ENCODE measurements at places on chromosomes 11 and 22.

DNA sequence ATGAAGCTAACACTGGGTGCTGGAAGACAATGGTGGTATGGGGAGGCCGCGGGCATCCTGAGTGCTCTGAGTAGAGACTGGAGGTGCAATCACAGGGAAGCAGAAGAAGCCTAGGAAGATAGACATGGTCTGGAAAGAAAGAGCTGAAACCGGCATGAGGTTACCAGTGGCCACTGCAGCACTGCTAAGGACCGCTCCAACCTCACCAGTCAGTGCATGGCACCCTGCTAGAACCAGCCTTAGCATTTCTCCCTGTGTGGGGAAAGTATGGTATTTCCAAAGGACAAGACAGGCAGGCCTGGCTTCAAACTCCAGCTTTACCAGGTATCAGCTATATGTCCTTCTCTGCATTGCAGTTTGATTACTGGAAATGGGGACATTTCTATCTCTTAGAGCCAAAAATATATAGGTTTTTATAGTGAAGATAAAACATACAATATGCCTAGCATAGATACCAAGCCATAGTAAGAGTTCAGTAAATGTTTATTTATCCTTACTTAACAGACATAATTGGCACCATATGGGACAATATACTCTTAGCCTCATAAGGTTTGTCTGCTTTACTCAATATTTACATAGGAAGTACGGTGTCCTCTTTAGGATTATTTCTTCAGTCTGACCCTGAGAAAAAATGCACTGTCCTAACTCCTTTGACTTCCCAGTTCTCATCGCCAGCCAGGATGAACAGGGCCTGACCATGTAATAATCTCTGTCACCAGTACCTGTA lies 231.1 kb downstream of the TENM4 start:
- DNase-seq, result no peak

DNA sequence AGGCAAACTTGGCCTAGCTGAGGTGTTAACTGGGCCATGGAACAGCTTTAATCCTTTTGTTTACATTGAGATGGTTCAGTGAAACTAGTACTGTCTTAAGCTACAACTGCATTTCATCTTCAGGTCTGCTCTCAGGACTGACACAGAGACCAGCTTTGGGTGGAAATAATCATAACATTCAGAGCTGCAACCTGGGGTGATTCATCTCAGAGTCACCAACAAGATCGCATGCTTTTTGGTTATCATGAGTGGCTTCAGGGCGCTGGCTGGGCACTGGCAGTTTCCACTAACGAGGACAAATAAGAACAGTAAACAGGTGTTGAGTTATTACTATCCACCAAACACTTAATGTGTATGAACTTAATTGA lies 60.9 kb upstream of the PAX6 start:
- no peak for DNase-seq

DNA sequence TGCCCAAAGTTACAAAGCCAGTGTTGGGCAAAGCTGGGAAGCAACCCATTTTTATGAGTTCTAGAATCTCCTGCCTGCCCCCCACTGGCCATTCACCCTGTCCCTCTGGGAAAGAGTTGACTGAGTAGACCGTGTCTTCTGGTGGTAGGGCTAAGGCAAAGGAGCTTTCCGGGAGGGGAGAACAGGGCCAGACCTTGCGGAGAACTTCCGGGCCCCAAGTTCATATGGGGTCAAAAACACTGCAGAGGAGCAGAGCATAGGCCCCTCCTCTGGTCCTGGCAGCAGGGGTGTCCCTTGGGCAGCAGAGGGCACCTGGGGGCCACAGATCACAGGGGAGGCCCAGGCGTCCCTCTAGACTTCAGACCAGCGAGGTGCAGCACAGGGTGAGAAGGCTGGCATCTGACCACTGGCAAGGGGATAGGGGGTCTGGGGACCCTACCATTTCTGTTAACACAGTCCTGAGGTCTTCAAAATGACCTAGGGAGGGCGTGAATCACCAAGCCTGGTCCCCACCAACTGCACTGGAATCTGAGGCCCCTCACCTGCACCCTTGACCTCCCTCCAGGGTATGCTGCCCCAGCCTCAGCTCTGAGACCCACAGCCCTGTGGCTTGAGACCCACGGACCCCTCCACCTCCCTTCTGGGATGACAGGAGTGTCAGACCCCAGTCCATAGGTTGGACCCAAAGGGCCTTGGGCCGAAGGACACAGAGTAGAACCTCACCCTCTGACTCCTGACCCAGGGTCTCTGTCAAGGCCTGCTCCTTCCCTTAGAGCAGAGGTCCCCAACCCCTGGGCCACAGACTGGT lies 1.3 kb upstream of the ARAP1 start:
- DNase-seq, result no peak

- no peak for DNase-seq
These were observed 82.0 kb upstream of the OR5AK2 start for GRCh38 chr11:56906683-56907148.

GRCh38 chr11:119709638-119710346 lies 19.2 kb downstream of the NECTIN1 start:
- DNase-seq, result peak; percentile 91

- no peak for DNase-seq
These were observed 127.1 kb downstream of the EHF start for GRCh38 chr11:34748036-34748435.

- no peak for DNase-seq
These were observed 2.8 kb downstream of the ROBO4 start for GRCh38 chr11:124894606-124895430.

- DNase-seq, result no peak
These were observed 178.7 kb downstream of the CADM1 start for GRCh38 chr11:115325523-115325922.

GRCh38 chr11:112132737-112133136 lies 31.2 kb downstream of the IL18 start:
- DNase-seq, result no peak
